ENCODE measurements at places on chromosomes 3 and 15.

- no peak for DNase-seq
Observed at GRCh38 chr15:57507111-57507510, 84.6 kb upstream of the MYZAP start.

GRCh38 chr15:93049914-93050578, 39.0 kb downstream of the RGMA start:
- no peak for DNase-seq

DNA sequence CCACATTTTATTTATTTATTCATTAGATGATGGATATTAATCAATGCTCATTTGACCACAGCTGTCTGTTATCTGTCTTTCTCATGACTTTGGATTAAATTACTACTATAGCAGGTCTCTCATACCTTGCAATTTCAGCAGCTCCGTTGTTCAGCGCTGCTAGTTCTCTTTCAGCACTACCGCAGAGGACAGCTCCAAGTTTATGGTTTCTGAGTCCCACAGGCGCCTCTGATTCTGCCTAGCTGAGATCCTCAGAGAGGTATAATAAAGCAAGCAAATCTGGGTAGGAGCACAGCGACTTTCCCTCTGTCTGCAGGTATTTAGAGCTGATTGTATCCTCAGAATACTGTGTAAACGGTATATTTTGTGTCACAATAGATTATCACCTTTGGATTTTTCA, 204.9 kb downstream of the CNTN4 start:
- DNase-seq: no peak

DNA sequence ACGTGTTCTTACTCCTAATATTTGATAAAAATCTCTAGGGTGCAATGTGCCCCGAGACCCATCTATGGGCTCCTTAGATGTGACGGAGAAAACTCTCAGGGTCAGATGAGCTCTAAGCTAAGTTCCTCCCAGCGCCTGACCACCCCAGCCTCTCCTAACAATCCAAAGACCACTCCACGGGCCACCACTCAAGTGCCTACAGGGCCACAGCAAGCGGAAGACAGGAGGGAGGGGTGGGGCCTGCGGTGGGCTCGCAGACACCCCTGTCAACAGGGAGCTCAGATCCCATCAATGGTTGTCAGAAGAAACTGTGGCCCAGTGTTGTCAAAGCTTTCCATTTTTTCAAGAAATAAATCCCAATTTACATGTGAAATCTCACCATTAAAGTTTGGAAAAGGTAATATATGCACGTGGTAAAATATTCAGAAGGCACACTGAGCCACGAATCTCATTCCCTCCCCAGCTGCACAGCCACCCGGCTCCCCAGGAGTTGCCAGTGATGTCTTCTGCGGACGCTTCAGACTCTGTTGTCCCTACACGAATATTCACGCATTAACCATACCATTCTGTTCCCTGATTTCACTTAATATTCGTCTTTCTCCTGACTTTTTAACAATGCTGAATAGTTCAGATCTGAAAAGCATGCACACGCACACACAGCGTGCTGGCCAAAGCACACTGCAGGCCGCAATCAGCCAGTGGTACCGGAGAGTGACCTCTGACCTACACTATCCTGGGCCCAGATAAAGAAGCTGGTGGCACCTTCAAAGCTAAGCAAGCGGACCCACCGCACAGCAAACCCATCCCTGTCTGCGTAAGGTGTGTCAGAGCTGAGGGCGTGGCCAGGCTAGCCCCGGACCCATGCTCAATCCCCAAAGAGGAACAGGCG, 19.1 kb downstream of the TNK2 start:
- DNase-seq: no peak

- no peak for DNase-seq
Observed at GRCh38 chr3:46141813-46142212, 66.3 kb downstream of the CCR1 start.

DNA sequence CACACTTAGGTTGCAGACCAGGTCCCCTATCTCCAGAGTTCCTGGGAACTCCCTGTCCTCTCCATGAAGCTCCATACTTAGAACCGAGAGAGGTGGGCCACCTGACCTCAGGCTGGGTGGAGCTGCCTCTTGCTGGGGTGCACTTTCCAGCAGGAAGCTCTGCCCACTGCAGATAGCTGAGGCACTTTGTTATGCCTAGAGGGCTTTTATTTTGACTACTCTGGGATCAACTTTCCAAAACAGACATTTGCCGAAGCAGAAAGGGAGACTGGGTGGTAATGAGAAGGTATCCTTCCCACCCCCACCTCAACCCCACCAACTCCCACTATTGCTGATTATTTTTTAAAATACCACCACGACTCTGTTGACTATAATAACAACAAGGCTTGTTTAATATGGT, 54.7 kb downstream of the CLDN11 start:
- DNase-seq: no peak
